ENCODE measurements at places on chromosomes 7 and 10.

GRCh38 chr10:23968301-23968700 is 240.6 kb upstream of the KIAA1217 start:
- no peak for DNase-seq

DNA sequence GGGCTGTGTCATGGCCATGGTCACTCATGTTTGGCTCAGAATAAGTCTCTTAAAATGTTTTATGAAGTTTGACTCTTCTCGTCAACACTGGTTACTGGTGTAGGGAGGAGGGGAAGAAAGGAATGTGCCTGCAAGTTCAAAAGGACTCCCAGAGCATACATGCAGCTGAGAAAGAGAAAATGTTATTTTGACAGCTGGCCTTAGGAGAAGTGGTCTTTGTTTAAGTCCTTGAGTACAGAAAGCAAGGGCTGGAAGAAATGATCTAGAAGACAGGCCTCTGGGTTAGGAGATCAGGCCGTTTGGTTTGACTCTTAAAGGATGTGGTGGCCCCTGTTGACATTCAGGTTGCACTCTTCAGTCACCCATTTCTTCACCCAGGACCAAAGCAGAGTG is 245.5 kb downstream of the REEP3 start:
- DNase-seq, result no peak

DNA sequence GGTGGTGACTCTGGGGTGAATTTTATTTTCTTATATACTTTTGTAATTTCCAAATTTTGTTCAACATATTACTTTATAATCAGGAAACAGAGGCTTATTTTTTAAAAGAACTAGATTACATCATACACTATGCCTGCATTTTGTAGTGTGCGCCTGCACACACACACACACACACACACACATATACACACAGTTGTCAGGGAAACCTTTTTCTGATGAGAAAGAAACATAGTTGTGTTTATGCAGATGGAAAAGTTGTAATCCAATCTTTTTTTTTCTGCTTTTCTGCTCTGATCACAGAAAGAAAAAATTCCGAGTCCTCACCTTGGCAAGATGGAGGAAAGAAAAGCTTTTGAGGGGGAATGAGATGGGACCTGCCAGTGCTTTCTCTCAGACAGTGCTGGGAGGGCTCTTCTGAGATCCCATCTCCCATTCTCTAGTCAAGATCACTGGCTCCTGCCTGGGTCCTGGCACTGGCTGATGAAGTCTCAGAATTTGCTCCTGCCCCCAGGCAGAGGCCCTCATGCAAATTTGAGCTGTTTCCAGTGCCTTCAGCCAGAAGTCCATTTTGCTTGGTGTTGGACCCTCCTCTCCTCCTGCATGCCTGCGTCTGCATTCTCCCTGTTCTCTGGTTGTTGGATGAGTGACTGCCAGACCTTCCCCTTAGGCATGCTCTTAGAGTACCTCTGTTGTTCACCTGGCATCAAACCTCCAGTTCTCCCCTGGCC is 59.7 kb downstream of the TLL2 start:
- no peak for DNase-seq

GRCh38 chr10:86363833-86364490 is 2.6 kb downstream of the GRID1 start:
- DNase-seq, result no peak

- no peak for DNase-seq
These were observed 10.5 kb downstream of the CPVL start for GRCh38 chr7:29135846-29136245.

DNA sequence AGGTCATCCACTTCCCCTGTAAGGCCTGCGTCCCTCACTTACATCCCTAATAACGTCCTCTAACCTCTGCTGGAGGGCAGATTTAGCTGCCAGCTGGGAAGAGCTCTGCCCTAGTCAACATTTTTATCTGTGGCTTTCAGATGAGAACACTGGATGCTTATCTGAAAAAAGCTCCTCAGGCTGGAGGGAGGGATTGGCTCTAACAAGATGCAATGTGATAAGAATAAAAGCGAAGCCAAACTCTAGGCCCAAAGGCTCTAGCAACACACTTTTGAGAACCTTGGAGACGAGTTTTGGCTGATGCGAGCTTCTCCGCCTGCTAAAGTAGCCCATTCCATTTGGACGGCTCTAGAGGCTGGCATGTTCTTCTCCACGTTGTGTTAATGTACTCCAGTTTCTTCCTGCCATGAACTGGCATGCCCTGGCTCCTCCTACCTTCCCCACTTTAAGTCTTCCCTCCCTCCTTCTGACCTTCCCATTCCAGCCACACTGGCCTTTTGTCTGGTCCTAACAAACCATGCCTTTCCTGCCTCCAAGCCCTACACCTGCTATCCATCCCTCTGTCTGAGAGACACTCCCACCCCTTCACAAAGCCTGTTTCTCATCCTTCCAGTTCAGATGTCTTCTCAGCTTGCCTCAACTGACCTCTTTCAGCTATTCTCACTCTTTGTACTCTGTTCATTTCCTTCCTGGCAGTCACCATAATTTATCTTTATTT is 62.5 kb upstream of the ATRNL1 start:
- no peak for DNase-seq

- DNase-seq, result no peak
These were observed 279.4 kb downstream of the TNS3 start for GRCh38 chr7:47302560-47302959.

- no peak for DNase-seq
These were observed 59.1 kb upstream of the GJD4 start for GRCh38 chr10:35545878-35546590.

DNA sequence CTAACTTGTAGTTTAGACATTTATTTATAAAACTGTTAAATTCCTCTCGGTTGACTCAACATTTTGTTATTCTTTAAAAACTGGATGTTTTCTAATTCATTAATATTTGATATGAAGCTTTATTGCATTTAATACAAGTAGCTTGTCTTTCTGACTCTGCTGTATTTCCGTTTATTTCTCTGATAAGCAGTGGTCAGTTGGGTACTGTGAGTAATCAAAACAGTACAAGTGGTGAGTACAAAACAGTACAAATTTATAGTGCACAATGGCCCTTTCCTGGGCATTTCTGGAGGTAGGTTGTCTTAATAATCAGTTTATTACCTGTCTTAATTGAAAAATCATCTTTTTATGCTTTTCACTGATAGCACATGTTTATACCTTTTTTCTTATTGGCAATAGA is 182.7 kb downstream of the CCSER2 start:
- DNase-seq, result no peak

- DNase-seq, result no peak
These were observed 97.5 kb upstream of the PAX2 start for GRCh38 chr10:100647928-100648327.

DNA sequence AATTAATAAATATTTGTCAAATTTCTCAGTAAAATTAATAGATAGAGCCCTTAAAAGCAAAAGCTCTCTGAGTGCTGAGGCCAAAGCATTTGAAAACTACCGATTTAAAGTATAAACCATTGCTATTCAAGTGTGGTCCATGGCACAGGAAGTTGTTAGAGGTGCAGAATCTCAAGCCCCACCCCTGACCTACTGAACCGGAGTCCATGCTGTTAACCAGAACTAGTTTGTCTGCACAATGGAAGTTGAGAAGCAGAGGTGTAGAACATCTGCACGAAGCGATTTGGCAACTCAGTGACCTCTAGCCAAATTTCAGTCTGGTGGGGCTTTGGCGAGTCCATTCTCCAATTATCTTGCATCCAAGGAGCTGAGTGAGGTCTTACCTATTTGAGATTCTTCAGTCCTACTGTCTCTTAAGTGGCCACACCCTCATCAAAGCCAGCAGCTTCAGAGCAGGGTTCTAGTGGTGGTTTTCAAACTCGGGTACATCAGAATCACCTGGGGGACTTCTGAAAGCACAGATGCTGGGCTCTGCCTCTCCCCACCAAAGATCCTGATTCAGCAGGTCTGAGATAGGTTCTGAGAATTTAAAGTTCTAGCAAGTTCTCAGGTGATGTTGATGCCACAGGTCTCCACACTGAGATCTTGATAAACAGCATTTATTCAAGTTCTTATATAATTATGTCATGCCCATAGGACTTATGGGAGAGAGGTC is 96.8 kb upstream of the SAMD8 start:
- DNase-seq, result peak; percentile 51

DNA sequence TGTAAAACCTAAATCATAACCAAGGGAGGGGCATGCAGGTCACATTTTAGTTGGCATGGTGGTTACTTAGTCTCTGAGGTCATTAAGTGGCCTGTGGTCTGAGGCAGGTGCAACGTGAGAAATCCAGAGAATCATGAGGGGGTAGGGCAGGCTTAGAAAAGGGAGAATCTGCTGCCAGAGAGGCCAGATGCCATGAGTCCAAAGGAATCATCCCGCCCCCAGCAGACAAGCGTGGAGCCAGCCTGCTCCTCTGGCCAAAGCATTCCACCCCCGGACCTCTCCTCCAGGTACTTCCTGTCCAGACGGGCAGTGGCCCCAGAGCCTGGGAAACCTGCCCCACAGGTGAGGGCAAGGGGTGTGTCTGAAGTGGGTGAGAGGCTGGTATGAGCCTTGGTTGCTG is 196.4 kb upstream of the ZNF32 start:
- DNase-seq, result no peak

- DNase-seq, result no peak
These were observed 222.3 kb downstream of the BBS9 start for GRCh38 chr7:33351709-33352108.

GRCh38 chr7:157494506-157495176 is 157.8 kb downstream of the DNAJB6 start:
- no peak for DNase-seq

GRCh38 chr10:81548160-81548559 is 326.8 kb upstream of the NRG3 start:
- no peak for DNase-seq

GRCh38 chr10:128096486-128097199 is 29.6 kb downstream of the MKI67 start:
- DNase-seq, result no peak

GRCh38 chr10:106898446-106898845 is 266.1 kb downstream of the SORCS1 start:
- DNase-seq, result no peak

DNA sequence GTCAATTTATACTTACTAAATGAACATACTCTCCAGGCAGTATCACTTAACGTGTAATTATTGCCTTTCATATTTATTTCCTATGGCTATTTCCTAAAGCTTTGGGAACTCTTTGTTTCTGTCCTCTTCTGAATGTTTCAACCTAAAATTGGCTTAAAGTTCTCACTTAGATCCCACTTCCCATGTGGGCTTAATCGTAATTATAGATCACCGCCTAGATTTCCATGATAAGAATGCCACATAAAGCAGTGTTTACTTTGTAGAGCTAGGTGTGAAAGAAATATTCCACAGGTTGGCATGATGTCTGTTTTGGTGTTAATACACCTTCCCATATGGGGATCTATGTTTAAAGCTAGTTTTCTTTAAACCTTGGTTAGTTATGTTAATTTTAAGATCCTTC is 1.5 kb downstream of the HDAC9 start:
- DNase-seq, result no peak

GRCh38 chr7:38673795-38674194 is 42.6 kb upstream of the AMPH start:
- no peak for DNase-seq

GRCh38 chr10:619710-620109 is 69.8 kb downstream of the DIP2C start:
- DNase-seq, result no peak

GRCh38 chr10:88152728-88153133 is 289.3 kb downstream of the PTEN start:
- peak; percentile 21 for DNase-seq

- no peak for DNase-seq
These were observed 34.4 kb upstream of the SLF2 start for GRCh38 chr10:100878291-100878910.

DNA sequence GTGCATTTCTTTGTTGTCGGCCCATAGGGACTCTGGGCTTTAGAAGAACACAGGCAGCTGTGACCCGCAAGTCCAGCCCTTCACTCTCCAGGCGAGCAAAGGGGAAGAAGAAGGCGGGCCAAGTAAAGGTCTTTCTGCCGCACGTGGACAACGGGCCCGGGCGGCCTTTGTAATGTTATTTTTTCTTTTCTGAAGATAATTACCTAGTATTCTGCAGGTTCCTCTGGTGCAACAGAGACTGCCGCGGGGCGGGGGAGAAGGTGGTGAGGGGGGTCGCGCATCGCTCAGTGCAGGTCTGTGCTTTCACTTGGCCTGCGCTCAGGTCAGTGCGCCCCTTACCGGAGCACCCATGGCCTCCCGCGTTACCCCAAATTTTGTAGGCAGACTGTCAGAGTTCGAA is 7.1 kb upstream of the TBX20 start:
- DNase-seq, result no peak

DNA sequence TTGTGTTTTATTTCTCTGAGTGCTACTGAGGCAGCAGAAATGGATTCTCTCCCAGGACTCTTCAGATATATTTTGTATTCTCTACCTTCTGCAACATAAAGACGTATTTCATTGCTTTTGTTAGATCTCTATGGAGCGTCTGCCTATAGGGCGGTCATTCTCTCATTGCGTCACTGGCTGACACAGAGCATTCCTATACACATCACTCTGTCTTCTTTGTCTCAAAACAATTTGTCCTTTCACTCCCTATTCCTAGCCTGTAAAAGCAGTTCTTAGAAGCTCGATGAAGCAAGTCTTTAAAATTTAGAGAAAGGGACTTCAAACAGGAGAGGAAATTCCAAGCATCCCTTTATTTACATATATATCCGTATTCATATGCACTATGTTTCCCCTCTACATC is 120.6 kb downstream of the CPED1 start:
- no peak for DNase-seq

GRCh38 chr10:102629661-102630614 is 14.3 kb upstream of the TRIM8 start:
- no peak for DNase-seq

DNA sequence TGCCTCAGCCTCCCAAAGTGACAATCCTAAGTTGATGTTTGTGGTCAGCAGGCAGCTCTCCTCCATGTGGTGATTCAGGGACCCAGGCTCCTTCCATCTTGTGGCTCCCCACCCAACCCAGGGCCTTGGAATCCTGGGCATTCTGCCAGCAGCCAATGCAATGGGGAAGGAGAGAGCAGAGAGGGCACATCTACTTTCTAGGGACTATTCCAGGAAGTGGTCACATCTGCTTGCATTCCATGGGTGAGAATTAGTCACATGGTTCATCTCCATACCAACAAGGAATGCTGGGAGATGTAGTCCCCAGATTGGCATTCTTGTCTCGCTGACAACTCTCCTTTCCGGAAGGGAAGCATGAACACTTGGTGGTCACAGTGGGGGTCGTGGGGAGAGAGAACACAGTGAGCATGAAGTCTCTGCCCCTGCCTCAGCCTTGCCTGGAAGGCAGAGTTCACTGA is 9.9 kb upstream of the SRRM3 start:
- DNase-seq, result no peak

- no peak for DNase-seq
These were observed 21.9 kb upstream of the ECHDC3 start for GRCh38 chr10:11720260-11720741.
